CD8-positive, alpha-beta T cell (primary cell): ENCODE measurements at places on chromosomes 7 and 10.

- DNase-seq: no peak
These were observed 56.7 kb downstream of the CAMK2B start for GRCh38 chr7:44268671-44269070.

- DNase-seq: no peak
These were observed 51.0 kb downstream of the ASB4 start for GRCh38 chr7:95536656-95537311.

GRCh38 chr10:482848-483247 lies 206.6 kb downstream of the DIP2C start:
- no peak for DNase-seq

DNA sequence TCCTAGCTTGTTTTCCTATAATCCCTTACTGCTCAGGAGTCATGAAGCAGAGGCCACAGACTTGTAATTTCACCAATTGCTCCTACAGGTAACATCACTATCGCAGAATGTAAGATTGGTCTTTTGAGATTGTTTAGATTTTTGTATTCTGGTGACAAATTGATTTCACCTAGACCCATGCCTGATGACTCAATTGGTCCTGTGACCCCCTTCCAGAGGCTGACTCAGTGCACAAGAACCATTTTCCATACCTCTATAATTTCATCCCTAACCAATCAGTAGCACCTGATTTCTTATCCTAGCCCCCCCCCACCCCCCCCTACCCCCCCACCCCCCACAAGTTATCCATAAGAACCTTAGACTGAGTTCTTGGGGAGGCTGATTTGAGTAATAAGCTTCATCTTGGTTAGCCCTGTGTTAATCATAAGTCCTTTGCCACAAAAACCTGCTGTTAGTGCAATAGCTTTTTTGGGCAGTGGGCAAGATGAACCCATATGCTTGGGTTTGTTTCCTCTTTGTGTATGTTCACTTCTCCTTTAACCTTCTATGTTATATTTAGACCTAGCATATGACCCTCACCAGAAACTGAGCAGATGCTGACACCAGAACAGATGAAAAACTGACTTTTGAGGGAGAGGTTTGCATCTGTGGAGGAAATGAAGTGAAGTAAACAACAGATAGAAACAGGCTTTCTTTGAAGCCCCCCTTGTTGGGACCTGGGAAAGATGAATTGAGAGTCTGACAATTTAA lies 187.1 kb downstream of the KIF20B start:
- DNase-seq: no peak

GRCh38 chr10:3258394-3258793 lies 85.8 kb upstream of the PITRM1 start:
- no peak for DNase-seq
